ENCODE measurements at places on chromosomes 7 and 10.

GRCh38 chr7:11592699-11593098 lies 239.3 kb downstream of the THSD7A start:
- no peak for DNase-seq

DNA sequence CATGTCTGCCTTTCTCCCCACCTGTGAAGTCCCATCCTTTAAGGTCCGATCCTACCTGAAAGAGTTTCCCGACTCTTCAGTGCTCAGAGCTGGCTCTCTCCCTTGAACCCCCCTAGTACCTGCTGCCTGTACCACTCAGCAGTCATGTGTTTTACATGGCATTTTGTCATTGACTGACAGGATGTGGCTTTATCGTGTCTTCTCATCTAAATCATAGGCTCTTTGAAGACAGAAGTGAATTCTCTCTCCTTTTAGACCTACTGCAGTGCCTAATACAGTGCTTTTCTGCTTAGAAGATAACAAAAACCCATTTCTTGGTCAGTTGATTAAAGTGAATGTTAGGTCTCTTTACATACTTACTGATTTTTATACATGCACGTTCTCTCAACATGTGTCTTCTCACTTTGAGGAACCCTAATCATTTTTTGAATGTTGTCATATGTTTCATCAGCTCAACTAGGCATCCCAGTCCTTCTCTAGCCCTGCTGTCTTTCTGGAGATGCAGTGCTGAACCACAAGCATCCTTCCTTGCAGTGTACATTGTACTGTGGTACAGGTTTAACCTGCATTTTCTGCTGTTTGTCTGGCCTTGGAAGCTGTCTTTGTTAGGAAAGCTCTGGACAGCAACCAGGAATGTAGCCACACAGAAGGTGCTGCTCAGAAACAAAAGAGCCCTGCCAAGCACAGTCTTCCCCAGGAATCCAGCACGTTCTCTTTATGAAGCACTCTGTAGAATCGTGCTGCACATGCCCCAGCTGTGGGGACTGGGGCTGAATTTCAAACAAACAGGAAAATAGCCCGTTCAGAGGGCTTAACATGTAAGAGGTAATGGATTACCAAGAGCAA lies 28.1 kb upstream of the LRRC4 start:
- no peak for DNase-seq

DNA sequence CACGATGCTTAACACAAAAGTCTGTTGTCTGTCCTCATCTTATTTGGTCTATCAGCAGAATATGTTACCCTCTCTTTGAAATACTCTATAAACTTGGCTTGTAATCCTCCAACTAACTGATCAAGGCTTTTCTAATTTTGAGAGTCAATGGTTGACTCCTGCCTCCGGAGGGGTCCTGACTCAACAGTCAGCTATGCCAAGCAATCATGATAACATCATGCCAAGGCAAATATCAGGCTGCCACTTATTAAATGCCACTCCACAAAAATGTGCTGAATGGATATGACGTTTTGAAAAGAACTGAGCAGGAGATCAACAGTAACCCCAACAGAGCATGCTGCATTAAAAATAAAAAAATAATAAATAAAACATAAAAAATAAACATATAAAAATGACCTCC lies 116.1 kb downstream of the PARD3 start:
- DNase-seq = peak; percentile 22

DNA sequence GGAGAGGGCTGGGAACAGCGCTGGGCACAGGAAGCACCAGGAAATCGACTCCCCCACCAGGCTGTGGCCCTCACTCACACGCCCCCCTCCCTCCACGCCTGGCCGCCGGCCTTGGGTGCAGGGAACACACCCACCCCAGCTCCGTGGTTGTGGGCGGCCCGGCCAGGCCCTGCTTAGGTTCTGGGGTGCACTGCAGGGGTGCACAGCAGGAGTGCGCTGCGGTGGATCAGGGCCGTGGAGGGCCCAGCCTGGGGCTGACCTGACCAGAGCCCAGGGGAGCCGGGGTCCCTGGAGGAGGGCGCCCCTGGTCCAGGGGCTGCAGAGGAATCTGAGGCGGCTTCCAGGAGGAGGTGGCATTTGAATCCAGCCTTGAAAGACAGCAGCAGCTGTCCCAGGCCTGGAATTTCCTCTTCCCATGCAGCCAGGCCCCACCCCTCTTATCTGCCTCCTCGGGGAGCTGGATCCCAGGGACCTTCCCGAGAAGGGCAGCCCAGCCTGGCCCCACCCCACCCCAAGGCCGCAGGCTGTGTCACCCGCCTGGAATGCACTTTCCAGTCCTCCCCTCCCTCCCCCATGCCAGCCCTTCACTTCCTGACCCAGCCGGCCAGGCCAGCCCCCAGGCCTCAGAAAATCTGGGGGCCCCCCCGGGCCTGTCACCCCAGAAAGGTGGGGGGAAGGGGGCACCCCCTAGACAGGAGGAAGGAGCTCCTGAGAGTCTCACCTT lies 18.4 kb upstream of the PDGFA start:
- peak; percentile 69 for DNase-seq

Measured in amniotic stem cell (primary cell).